ENCODE measurements at places on chromosomes 6 and 20. TPM values are rescaled to one million over a fixed set of nuclear protein-coding genes. Genes with fewer than 3 reads are reported as not detected.

GRCh38 chr6:152093711-152094110 is 286.2 kb downstream of the ESR1 start:
- ATAC-seq = no peak

GRCh38 chr6:25608558-25609174 is 43.3 kb upstream of the SCGN start:
- ATAC-seq = no peak

GRCh38 chr6:108027594-108027993 is 46.9 kb downstream of the OSTM1 start:
- peak; percentile 78 for ATAC-seq

DNA sequence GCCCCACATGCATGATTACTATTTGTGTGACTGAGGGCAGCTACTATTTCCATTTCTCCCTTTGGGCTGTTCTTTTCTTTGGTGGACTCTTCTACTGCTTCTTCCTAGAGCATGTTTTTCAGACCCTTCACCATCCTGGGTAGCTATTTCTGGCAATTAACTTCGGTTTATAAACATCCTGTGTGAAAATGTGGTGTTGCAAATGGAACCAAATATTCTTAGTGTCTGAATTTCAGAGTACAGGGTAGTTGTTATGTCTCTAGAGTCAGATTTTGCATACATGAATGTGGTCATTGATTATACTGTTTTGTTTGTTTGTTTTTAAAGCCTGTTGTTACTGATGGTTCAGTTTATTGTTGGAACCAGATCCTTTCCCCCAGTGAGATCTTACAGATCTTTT is 49.7 kb downstream of the PROKR2 start:
- ATAC-seq = no peak

- ATAC-seq = no peak
Observed at GRCh38 chr20:58102744-58103516, 125.5 kb downstream of the ANKRD60 start.

- ATAC-seq = no peak
Observed at GRCh38 chr6:113148566-113148965, 708.6 kb upstream of the MARCKS start.

DNA sequence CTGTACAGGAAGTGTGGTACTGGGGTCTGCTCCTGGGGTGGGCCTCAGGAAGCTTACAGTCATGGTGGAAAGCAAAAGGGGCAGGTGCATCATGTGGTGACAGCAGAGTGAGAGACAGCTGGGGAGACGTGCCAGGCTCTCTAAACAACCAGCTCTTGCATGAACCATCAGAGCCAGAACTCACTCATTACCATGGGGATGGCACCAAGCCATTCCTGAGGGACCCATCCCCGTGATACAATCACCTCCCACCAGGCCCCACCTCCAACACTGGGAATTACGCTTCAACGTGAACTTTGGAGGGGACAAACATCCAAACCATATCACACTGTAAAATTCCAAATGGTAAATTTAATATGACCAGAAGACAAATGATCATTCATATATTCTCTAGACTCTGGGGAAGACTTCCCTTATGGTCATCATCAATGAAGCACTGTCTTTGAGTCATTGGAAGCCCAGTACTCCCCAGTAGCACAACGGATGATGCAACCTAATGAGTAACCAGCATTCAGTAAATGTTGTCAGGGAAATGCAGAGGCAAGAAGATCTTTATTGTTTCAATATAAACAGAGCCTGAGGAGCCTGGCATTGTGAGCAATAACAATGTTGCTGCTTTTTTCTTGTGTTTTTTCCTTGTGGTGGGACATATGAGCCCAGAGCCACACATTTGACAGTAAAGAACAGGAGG is 48.2 kb upstream of the RALY start:
- peak; percentile 74 for ATAC-seq

GRCh38 chr6:13710552-13711323 is 897 bp downstream of the RANBP9 start:
- ATAC-seq = peak; percentile 20

DNA sequence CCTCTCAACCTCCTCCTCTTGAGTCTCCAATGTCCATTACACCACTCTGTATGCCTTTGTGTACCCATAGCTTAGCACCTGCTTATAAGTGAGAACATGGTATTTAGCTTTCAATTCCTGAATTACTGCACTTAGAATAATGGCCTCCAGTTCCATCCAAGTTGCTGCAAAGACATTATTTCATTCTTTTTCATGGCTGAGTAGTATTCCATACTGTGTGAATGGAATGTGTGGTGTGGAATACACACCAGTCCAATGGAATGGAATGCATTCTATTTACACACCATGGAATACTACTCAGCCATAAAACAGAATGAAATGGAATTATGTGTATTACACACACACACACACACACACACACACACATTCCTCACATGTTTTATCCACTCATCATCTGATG is 116.1 kb downstream of the BACH2 start:
- no peak for ATAC-seq

DNA sequence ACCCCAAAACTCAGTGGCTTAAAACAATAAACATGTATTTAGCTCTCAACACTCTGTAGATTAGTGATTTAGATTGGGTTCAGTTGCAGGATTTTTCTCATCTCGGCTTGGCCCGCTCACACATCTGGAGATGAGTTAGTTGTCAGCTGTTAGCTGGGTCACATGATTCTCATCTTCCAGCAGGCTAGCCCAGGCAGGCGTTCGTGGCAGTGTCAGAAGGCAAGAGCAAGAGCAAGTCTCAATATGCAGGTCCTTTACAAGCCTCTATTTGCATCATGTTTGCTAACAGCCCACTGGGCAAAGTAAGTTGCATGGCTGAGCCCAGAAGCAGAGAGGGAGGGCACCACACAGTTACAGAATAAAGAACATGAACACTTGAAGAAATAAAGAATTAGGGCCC is 83.6 kb upstream of the MYLIP start:
- ATAC-seq = peak; percentile 80

- no peak for ATAC-seq
Observed at GRCh38 chr20:47111576-47111975, 216.9 kb downstream of the EYA2 start.

DNA sequence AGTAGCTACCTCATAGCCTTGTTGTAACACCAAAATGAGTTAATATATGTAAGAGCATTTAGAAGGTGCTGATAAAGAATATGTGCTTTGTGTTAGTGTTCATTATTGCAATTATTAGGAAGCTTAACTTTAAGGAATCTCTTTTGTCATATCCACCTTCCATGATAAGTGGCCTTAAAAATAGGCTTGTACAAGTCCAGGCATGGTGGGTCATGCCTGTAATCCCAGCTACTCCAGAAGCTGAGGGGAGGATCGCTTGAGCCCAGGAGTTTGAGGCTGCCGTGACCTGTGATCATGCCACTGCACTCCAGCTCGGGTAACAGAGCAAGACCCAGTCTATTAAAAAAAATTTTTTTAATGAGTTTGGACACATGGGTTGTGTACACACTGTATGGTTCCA is 285.5 kb downstream of the ZFAND3 start:
- no peak for ATAC-seq

DNA sequence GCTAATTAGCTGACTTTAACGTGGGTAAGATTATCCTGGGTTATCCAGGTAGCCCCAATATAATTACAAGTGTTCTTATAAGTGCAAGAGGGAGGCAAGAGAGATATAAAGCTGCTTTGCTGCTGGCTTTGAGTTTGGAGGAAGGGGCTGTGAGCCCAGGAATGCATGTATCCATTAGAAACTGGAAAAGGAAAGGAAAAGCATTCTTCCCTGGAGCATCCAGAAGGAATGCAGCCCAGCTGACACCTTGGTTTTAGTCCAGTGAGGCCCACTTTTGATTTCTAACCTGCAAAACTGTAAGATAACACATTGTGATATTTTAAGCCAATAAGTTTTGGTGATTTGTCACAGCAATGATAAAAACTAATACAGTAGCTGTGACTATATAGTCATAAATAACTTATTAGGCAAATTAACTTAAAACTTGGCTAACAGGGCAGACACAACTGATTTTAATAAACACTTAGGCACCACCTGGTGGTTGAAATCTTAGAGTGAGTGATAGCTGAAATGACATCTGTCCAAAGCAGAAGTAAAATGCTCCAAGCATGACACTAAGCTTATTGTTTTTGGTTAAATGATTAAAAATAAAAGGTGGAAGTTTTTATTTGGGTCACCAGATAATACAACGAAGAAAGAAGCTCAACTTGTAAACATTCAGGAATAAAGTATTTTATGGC is 35.6 kb downstream of the ADGRF4 start:
- ATAC-seq = peak; percentile 32

- no peak for ATAC-seq
Observed at GRCh38 chr20:24181151-24181550, 192.6 kb upstream of the GGTLC1 start.

DNA sequence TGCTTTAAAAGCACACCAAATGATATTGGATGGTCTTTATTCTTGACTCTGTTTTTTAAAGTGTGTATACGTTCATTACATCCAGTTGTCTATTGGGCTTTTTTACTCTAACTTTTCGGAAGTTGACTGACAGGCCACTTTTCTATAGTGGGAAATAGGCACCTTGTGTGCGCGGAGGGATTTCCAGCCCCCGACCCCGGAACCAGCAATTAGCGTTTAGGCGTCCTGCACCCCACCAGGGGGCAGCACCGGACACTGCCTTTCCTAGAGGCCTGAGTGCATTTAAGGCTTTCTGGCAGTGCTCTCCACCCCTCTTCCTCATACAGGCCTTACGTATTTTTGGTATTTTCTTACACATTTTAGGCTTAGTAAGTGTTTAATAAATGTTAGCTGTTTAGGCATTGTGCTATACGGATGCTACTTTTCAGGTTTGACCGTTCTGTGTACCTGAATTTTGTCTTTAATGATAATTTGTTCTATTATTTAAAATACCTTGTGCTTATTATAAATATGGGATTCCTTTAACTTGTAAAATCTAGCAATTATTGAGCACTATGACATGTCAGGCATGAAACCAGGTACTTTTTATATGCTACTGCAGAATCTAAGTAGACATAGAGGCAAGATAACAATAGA is 231.8 kb downstream of the BCKDHB start:
- no peak for ATAC-seq

- no peak for ATAC-seq
Observed at GRCh38 chr6:81634155-81634880, 118.2 kb downstream of the TENT5A start.

DNA sequence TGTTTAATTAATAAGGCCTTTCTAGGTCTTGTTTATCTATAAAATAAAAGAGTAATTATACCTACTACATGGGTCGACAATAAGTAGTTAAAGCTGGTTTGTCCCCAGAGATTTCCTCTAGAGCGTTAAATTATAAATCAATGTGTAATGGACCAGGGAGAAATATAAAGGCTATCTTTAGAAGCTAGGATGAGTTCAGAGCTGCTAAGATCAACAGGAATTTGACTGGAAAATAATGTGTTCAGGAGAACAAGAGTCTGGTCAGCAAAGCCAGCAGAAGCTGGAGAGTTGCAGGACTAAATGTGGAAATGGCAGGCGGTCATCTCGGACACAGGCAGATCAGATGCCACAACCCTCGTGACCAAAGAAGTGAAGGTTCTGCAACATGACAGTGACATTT is 428.8 kb downstream of the EPM2A start:
- ATAC-seq = no peak

GRCh38 chr6:155493026-155493693 is 37.5 kb upstream of the NOX3 start:
- no peak for ATAC-seq

DNA sequence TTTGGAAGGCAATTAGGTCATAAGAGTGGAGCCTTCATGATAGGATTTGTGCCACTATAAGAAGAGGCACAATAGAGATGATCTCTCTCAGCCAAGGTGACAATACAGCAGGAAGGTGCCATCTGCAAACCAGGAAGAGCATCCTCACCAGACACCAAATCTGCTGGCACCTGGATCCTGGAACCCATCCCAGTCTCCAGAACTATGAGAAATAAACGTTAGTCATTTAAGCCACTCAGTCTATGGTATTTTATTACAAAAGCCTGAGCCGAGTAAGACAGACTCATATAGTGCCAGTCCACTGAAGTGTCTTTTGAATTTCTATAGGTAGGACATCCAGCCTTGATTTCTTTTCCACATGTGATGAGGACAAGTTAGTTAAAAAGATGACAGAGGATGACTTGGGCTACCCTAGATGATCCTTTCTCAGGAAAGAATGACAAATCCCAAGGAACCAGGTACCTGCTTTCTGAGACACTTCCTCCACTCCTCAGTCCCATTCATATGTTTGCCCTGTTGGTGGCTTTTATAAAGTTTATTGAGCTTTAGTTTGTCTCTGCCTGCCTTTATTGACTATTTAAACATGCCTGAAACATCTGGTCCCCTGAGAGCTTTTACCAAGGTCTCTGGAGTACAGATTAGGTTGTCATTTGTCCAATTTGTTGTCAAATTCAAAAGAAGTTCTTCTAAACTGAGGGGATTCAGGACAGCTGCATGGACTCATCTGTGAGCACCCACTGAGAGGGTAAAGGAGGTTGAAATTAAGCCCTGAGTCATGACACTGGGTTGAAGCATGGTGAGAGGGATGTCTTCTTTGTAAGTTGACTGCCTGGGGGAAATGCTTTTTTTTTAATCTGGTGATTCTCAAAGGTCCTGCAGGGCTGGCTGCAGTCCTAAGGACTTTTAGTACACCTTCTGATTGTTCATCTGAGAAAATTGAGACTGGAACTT is 165.0 kb upstream of the PLCB4 start:
- no peak for ATAC-seq

- ATAC-seq = no peak
Observed at GRCh38 chr6:125077453-125077852, 76.1 kb upstream of the TPD52L1 start.

DNA sequence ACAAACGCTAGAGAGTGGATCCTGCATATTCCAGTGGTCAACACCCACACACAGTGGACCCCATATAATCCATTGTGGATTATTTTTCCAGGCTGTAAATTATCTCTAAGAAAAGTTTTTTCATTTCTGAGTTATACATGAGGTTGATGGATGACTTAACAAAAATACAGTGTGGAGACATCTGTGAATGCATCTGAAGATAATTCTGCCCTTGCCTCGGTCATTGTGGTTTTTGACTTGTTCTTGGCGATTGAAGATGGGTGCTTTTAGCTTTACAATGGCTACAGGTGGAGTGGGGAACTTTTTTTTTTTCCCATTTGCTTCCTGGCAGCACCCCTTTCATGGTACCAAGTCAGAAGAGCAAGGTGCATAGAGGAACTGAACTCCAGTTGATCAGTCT is 242.7 kb downstream of the MYLK4 start:
- no peak for ATAC-seq

- ATAC-seq = peak; percentile 71
Observed at GRCh38 chr6:9140172-9140571, 704.8 kb upstream of the SLC35B3 start.

- no peak for ATAC-seq
Observed at GRCh38 chr6:130222775-130223174, at the start of gene SAMD3. Gene SAMD3 (minus strand): TSS chr6:130222951. CDS start chr6:130215273, 7,678 bp downstream.

MUCL3 gene
- total RNA-seq = 1.00 TPM

PRICKLE4 gene
- 2.2 TPM for total RNA-seq

COL10A1 gene
- not detected for total RNA-seq

RMND1 gene
- 14.2 TPM for total RNA-seq

ACOT13 gene
- total RNA-seq = 11.2 TPM

CGAS gene
- 8.6 TPM for total RNA-seq

OR2H1 gene
- total RNA-seq = not detected

TM9SF4 gene
- total RNA-seq = 42.4 TPM
